ENCODE measurements at places on chromosomes 2 and 18. TPM values are rescaled to one million over a fixed set of nuclear protein-coding genes. Genes with fewer than 3 reads are reported as not detected.
A peak's percentile ranks its signal among the peaks of the same experiment; 100 is the strongest.

DNA sequence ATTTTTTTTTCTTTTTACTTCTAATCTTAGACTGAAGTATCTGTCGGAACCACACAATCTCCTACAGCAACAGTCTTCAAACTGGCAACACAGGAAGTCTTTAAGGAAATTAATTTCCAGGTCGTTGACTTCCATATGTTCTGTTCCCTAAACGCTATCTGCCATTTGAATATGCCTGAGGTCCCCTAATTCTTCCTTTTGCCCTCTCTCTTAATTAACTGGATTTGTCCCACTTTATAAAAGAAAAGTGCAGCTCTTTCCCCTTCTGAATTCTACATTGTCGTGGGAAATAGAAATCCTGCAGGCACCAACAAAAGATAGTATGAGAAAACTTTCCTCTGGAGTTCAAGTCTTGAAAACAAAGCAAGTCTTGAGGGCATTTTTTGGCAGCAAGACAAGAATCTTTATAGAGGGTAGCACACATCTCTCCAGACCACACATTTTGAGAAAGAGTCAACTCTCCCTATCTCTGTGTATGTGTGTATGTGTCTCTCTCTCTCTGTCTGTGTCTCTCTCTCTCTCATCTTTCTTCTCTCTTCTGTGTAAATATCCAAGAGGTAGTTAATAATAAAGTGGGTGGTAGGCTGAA, 879.8 kb downstream of the SOCS6 start:
- H3K27ac ChIP-seq, result no peak overlapping the region
- H3K4me1 ChIP-seq, result no peaks in the 10 kb centered on the region
- H3K4me3 ChIP-seq, result no peak overlapping the region
- no peak for DNase-seq
- no peaks in the 10 kb centered on the region for H3K36me3 ChIP-seq
- H3K27me3 ChIP-seq, result no peaks in the 10 kb centered on the region

DNA sequence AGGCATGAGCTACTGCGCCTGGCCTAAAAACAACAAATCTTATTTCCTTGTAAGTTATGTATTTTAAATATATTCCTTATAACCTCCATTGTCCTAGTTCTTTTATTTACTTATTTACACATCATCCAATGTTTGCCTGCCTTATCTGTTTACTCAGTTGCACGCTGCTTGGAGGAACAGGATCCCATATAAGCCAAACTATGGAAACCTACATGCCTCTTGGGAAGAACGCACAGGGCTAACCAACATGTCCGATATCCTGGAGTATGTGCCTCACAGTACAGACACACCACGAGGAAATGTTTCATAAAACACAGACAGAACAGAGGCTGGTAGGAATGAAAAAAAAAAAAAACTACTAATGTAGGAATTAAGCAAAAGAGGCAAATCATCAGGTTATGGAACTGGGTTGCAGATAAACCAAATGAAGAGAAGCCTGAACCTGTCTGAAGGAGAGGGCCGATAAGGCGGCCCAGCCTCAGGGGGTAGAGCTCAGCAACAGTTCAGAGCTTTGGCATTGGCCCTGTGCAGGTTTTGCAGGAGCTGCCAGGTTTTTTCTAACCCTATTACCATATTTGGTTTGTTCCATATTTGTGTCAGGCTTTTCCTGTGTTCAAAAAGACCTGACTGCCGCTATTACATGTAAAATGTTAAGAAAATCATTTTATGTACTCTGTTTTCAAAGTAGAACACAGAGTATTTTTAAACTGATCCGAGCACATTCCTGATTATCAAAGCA, 19.9 kb upstream of the SP3 start:
- H3K36me3 ChIP-seq, result no peaks in the 10 kb centered on the region
- DNase-seq, result no peak
- H3K27me3 ChIP-seq, result no peaks in the 10 kb centered on the region
- H3K4me3 ChIP-seq, result no peak overlapping the region
- H3K4me1 ChIP-seq, result peaks cover 19% of the 10 kb centered on the region
- H3K27ac ChIP-seq, result peak overlapping the region; percentile 62

Gene RAB27B
- 0.61 TPM for polyA plus RNA-seq

DNA sequence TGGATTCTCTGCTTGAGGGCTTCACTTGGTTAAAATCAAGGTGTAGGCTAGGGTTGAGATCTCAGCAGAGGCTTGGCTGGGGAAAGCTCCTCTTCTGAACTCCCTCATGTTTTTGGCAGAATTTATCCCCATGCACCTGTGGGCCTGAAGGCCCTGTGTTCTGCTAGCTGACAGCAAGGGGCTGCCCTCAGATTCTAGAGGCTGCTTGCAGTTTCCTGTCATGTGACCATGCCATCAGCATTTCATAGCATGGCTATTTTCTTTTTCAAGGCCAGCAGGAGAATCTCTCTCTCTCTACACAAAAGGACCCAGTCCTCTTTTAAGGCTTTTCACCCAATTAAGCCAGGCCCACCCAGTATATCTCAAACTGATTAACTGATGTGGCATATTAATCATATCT, 514.8 kb upstream of the HNMT start:
- no peak overlapping the region for H3K4me3 ChIP-seq
- no peaks in the 10 kb centered on the region for H3K4me1 ChIP-seq
- no peak for DNase-seq
- no peaks in the 10 kb centered on the region for H3K27me3 ChIP-seq

GRCh38 chr2:25481381-25482300, 139.9 kb upstream of the DNMT3A start:
- no peaks in the 10 kb centered on the region for H3K4me1 ChIP-seq
- no peak for DNase-seq
- H3K27ac ChIP-seq, result no peak overlapping the region

DNA sequence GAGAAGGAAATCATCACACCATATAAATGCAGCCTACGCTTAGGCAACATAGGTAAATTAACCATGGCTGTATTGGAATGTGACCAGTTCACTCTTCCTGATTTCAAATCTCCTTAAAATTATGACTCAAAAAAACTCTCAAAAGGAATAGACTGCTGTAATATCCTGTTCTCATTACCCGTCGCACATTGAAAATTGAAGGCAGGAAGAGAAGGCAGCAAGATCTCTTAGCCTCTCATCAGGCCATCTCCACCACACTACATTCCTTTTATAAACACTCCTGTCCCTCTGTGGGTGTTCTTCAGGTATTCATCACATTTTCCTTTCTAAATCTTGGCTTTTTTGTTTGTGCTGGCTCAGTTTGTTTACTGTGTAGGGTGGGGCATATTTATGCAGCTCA, 83.2 kb downstream of the PPP1R1C start:
- no peaks in the 10 kb centered on the region for H3K27me3 ChIP-seq
- no peak overlapping the region for H3K27ac ChIP-seq
- H3K36me3 ChIP-seq, result no peaks in the 10 kb centered on the region
- DNase-seq, result no peak

Gene INPP5D
- polyA plus RNA-seq, result 2.4 TPM

GRCh38 chr2:238528953-238529781, 102.4 kb downstream of the ASB1 start:
- no peak overlapping the region for H3K27ac ChIP-seq
- no peak for DNase-seq
- H3K4me1 ChIP-seq, result no peaks in the 10 kb centered on the region
- no peaks in the 10 kb centered on the region for H3K27me3 ChIP-seq
- H3K4me3 ChIP-seq, result no peak overlapping the region

GRCh38 chr2:181152701-181153100, 172.3 kb downstream of the UBE2E3 start:
- no peaks in the 10 kb centered on the region for H3K27me3 ChIP-seq
- DNase-seq, result no peak
- H3K4me3 ChIP-seq, result no peak overlapping the region
- H3K36me3 ChIP-seq, result no peaks in the 10 kb centered on the region

Data from pancreas (tissue), 10 donors.